ENCODE measurements at places on chromosomes 7 and 10.

- no peak for DNase-seq
Measured at GRCh38 chr10:104574427-104574826, 66.7 kb upstream of the SORCS3 start.

DNA sequence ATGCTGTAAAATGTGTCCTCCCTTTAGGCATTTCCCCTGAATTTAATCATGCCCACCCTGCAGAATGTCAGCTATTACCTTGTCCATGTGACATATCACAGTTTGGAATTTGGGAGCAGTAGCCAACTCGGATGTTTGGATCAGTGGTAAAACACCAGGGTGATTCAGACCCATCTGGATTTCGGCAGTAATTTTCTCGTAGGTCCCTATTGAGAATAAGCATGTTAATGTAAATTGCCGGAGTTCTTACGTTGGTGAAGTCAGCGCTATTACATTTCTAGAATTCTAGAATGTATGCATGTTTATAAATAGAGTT is 44.1 kb downstream of the HGF start:
- DNase-seq, result no peak

GRCh38 chr10:44952779-44953231 is 6.8 kb upstream of the RASSF4 start:
- no peak for DNase-seq

DNA sequence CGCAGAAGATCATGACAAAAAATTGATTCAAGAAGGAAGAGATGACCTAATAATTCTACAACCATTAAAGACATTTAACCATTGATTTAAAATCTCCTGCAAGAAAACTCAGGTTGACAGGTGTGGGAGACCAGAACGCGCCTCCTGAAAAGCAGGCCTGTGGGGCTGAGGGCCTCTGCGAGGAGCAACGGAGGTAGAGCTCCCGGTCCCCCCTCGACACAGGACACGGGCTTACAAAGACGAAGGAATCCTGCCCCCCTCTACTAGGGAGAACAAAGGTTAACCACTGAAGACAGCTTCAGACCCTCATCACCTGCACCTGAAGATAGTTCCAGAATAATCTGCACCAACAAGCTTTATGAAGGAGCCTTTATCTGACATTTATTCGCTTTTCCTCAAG is 55.9 kb upstream of the INPP5A start:
- no peak for DNase-seq

DNA sequence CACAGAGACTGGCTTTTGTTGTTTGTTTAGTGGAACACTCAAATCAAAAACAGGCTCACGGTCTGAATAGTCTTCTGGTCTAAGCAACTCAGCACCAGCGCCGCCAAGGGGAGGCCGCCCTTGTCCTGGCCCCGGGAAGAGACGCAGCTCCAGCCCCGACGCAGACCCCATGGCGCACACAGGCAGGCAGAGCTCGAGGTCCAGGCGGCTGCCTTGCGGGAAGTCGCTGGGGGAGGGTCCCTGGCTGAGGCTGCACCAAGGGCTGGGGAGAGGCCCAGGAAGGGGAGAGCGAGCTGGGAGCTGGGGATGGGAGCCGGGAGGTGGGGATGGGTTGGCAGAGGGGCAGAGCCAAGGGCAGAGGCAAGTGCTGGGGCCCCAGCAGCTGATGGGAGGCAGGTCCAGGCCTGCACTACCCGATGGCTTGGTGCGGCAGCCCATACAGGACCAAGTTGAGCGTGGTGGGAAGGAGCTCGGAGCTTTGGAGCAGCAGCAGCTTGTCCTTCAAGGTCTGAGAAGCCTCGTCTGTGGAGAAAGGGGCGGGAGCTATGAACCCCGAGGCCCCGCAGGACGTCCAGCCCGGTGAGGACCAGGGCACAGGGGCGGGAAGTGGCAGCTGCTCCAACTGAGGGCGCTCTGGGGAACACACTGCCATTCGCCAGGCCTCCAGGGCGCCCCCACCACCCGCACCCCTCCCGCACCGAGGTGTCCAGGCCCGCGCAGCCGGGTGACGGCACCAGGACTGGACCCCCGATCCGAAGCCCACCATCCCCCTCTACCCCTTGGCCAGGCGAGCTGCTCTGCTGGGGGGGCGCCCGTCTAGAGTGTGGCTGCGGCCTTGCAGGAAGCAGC is 22.7 kb upstream of the NKX6-2 start:
- DNase-seq, result no peak

- DNase-seq, result no peak
Measured at GRCh38 chr10:114233482-114233881, 5.6 kb upstream of the VWA2 start.

- DNase-seq, result peak; percentile 38
Measured at GRCh38 chr7:92639213-92639896, 49.2 kb upstream of the FAM133B start.

GRCh38 chr10:70907637-70908405 is 19.5 kb upstream of the PCBD1 start:
- no peak for DNase-seq

- no peak for DNase-seq
Measured at GRCh38 chr10:6053816-6054631, 8.1 kb downstream of the IL2RA start.

DNA sequence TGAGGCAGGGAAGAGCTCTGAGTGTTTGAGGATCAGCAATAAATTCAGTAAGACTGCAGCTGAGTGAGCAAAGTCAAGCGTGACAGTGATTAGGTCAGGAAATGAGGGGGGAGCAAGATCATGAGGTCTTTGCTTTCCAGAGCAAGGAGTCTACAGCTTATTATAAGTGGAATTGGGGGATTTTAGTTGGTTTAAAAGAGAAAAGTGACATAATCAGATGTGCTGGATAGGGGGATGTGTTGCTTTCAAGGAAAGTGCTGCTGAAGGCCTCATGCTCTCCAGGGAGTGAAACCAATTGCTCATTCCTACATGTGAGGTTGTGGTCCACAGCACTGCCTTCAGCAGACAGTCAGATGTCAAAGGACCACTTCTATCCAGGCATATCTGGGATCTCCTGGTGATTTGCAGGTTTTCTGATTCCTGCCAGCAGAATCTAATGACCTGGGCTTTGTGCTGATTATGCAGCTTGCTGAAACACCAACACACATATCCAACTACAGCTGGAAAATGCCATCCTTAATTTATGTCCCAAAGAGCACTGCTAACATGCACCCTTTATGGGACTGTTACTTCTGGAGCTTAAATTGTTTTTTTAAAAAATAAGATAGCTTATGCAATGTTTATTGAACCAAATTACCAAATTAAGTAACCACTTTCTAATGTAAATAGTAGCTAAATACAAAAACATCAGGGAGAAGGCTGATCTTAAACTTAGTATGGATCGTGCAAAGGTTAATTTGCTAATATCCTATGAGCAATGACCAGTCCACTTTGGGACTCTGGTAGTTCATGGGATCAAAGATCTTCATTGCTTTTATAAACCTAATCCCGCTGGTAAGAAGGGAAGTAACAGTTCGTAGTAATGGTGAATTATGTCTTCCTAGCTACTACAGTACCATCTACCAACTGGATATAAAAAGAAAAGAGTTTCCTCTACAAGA is 607.6 kb downstream of the KCNMA1 start:
- no peak for DNase-seq

DNA sequence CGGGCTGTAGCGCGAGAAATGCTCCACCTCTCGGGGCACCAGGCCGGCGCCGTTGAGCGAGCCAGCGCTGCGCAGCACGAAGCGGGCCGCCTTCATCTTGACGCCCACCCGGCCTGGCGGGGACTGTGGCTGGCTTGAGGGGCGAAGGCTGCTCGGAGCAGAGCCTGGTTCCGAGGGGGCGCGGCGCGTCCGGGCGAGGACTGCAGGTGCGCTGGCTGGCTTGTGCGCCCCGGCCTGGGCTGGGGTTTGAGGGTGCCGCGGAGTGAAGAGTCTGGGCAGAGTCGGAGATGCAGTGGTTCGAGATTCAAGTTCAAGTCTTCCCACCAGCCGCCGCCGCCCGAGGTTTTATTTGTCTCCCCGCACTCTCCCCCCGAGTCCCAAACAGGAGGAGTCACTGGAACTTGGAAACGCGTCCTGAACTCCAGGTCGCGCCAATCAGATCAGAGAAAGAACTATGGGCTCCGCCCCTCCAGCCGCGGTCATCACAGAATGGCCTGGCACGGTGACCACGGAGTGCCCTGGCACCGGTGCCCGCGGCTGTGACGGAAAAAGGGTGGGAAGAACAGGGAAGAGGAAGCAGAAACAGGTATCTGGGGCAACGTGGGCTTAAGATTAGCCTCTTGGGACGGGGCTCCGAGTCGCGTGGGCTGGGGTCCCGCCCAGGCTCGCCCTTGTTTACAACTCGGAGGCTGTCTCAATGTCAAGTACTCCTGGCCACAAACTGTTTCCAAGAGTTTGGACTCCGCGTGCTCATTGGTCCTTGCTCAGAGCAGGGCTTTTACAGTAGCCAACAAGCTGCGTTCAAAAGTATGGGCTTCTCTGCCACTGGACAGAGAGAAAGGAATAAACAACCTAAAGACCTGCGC is at the start of gene PDK4:
Gene PDK4, minus strand, starts transcription at position 319 of the 866 bp plus-strand sequence. Its CDS starts 223 bp downstream, at position 96.
- no peak for DNase-seq

GRCh38 chr10:62694537-62695126 is 109.9 kb upstream of the ADO start:
- no peak for DNase-seq

DNA sequence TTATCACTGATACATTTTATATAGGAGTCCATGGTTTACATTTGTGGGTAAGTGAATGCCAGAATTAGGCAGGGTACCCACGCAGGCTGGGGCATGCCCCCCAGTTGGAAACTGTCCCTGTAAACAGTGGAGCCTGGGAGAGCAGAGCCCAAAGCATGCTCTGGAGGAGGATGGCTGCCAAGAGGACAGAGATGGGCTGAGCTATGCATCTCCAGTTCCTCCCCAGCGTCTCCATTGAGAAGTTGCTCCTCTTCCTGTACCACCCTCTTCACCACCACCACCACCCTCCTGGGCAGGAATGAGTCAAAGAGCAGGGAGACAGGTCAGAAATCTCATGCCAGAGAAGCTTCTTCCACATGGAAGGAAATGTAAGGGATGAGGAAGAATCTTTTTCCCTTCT is 67.7 kb upstream of the KMT2E start:
- no peak for DNase-seq

DNA sequence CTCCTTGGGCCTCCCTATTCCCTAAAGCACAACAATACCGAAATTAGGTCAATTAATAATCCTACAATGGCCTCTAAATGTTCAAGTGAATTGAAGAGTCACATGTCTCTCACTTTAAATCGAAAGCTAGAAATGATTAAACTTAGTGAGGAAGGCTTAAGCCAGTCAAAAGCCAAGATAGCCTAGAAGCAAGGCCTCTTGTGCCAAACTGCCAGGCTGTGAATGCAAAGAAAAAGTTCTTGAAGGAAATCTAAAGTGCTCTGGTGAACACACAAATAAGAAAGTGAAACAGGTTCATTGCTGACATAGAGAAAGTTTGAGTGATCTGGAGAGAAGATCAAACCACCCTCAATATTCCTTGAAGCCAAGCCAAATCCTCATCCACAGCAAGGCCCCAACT is 57.2 kb downstream of the SLC29A4 start:
- DNase-seq, result no peak

- no peak for DNase-seq
Measured at GRCh38 chr7:39507866-39508551, 58.2 kb upstream of the YAE1 start.

DNA sequence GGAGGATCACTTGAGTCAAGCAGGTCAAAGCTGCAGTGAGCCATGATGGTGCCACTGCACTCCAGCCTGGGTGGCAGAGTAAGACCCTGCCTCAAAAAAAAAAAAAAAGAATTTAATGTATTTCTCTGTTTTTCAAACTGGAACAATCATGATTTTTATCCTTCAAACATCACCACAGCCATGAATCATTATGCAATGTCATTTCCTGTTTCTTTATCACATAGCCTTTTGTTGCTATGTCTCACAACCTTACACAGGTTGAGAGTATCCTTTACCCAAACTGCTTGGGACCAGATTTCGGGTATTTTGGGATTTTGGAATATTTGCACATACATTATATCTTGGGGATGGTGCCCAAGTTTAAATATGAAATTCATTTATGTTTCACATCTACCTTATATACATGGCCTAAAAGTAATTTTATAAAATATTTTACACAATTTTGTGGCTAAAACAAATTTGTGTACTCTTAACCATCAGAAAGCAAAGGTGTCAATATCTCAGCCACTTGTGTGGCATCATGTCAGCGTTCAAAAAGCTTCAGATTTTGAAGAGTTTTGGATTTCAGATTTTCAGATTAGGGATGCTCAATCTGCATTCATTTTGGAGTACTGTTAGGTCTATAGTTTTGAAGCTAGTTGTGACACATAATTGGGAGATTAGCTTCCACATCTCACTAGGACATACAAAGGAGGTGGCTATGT is 8.2 kb downstream of the NT5C3A start:
- no peak for DNase-seq

DNA sequence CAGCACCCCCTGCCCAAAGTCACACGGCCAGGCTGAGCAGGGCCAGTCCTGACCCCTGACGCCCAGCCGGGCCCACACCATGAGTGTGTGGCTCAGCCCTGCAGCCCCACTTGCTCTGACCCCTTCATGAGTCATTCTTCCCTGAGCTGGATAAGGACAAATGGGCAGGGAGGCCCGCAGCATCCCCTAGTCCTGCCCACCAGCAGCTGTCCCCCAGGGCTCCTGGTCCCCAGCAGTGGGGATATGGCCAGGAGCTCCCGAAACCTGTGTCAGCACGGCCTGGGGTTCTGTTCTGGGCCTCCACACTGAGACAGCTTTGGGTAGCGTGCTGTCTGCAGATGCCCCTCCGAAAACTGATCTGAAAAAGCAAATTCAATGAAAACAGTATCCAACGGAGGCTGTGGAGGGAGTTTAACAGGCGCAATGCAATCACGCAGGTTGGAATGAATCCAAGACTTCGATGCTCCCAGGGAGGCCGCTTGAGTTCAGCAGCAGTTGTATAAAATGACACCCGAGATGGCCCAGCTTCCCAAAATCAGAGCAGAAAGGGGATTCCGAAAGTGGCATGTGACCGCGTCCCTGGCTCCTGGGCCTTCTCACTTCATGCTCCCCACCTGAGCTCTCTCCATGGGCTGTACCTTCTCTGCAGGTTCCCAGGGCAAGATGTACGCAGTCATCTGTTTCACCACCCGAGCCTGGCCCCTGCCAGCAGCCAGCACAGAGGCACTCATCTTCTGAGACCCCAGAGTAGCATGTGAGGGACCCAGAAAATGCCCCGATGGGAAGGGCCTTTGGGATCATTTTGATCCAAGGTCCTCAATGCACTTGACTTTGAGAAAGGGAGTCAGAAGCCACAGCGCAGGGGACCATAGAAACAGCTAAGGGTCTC is 214.1 kb downstream of the USP6NL start:
- DNase-seq, result no peak

DNA sequence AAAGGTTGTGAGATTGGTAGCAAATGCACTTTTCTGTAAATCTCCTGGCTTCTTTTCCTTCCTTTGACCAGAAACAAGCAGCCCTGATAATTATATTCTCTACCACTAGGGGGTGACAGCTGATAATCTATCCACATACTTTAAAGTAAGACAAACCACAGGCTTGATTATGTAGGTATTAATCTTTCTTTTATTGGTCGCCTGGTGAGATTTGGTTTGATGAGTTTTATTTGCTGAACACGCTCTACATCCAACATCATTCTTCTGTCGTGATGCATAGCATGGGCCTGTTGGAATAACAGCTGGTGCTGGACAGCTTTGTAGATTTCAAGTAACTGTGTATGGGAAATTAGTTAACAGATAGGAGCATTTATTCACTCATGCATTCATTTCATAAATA is 63.5 kb downstream of the ZNF365 start:
- no peak for DNase-seq

- no peak for DNase-seq
Measured at GRCh38 chr10:96618653-96619052, 31.8 kb upstream of the TM9SF3 start.

- no peak for DNase-seq
Measured at GRCh38 chr10:102289840-102290239, 44.5 kb downstream of the GBF1 start.

- no peak for DNase-seq
Measured at GRCh38 chr7:26655781-26656180, 208.6 kb downstream of the SKAP2 start.

All from stimulated activated CD4-positive, alpha-beta T cell treated with anti-CD3 and anti-CD28 coated beads, Interleukin-2, amount 100 ng/mL, for 24 hours (primary cell).